ENCODE measurements at places on chromosomes 5 and 9.

DNA sequence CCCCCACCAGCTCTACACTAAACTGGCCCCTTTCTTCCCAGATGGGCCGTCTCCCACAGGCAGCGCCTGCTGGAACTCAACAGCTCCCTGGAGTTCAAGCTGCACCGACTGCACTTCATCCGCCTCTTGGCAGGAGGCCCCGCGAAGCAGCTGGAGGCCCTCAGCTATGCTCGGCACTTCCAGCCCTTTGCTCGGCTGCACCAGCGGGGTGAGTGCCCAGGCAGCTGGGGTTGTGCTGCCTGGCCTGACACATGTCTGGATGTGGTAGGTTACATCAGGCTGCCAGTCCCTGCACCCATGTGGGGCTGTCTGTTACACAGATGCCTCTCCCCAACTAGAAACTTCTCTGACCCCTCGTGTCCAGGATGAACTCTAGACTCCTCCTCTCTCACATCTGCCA is 9.8 kb downstream of the NHP2 start:
- DNase-seq: peak; percentile 76

DNA sequence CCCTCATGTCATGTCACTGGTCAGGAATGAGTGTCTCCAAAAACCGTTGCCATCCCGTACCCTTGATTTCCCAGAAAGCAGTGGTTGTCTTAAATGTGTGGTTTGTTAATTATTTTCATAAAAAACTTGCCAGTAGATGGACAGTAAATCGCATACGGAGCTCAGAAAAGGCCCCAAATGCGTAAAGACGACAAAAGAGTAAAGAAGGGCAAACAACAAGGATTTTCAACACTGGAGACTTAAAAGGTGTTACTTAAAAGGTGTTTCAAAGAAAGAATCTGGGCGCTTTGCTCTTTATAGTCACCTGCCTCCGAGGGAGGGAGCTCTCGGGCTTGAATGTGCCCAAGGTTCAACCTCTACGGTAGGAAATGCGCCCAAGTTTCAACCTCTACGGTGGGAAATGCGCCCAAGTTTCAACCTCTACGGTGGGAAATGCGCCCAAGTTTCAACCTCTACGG is 734 bp downstream of the KIF27 start:
- DNase-seq: peak; percentile 35

- peak; percentile 35 for DNase-seq
These were observed 1.3 kb upstream of the NNT start for GRCh38 chr5:43601454-43602260.

DNA sequence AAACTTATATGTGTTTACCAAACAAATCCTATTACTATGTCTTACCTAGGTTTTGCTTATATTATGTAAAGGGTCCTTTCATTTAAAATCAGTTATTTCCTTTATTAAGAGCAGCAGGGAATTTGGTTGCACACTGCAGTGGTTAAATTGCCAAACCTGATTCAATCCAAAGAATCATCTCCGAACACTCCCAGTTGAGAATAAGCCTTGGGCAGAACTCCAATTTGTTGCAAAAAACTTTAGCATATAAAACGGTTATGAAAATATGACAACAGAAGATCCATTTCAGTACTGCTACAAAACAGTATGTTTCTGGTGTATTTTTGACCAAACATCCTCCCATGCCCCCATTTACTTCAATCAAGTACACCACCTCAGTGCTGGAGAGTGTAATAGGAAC is 587.0 kb upstream of the GRAMD2B start:
- no peak for DNase-seq

GRCh38 chr5:45694971-45695803 is 993 bp downstream of the HCN1 start:
- DNase-seq: no peak

DNA sequence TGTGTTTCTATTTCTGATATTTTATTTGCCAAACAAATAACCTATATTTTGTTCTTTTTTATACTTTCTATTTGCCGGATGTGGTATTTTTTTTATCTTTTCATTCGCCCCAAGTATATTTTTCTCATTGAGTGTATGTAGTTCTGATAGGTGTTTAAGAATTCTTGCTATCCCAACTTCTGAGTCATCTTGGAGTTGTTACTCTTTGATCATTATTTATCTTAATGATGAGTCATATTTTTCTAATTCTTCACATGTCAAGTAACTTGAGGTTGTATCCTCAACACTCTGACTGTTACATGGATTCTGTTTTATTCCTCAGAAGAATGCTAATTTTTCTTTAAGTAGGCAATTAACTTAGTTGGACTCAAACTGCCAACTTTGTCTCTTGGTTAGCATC is 498.1 kb downstream of the TLE1 start:
- DNase-seq: no peak
